DND-41 (cell line): ENCODE measurements at places on chromosomes 12 and 14.
A peak's percentile ranks its signal among the peaks of the same experiment; 100 is the strongest.

DNA sequence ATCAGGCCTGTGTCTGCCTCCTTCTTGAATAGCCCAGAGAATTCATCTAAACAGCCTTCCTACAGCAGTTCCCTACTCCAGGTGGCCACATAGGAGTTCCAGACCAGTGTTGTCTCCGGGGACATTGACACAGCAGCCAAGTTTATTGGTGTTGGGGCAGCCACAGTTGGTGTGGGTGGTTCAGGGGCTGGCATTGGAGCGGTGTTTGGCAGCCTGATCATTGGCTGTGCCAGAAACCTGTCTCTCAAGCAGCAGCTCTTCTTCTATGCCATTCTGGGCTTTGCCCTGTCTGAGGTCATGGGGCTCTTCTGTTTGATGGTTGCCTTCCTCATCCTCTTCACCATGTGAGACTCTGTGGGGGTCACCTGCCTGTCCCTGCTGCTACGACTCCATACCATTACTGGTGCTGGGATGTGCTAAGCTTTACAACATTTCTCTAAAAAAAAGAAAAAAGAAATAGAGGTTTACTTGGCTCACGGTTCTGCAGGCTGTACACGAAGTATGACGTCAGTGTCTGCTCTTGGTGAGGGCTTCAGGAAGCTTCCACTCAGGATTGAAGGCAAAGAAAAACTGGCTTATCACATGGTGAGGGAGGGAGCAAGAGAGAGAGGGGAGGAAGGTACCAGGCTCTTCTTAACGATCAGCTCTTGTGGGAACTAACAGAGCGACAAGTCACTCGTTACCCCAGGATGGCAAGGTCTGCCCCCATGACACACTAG, 57.5 kb downstream of the CHST11 start:
- no peak for DNase-seq

- no peak for DNase-seq
Observed at GRCh38 chr12:26046906-26047305, 77.9 kb downstream of the BHLHE41 start.

DNA sequence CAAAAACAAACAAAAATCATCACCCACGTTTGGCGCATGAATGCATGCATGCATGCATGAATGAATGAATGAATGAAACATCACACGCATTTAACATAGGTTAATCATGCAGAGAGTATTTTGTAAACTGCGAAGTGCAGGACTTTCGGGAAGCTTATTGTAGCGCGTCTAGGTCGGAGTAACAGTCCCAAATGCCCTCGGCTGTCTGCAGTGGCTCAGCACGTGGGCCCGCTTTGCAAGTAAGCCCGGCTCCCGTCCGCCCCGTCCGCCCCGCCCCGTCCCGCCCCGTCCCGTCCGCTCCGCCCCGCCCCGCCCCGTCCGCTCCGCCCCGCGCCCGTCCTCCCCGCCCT, 263 bp upstream of the IFT81 start:
- no peak for DNase-seq

- DNase-seq: no peak
Observed at GRCh38 chr14:65261425-65261920, 151.1 kb upstream of the FUT8 start.

GRCh38 chr12:21502872-21503271, 1.3 kb downstream of the GOLT1B start:
- DNase-seq: no peak

DNA sequence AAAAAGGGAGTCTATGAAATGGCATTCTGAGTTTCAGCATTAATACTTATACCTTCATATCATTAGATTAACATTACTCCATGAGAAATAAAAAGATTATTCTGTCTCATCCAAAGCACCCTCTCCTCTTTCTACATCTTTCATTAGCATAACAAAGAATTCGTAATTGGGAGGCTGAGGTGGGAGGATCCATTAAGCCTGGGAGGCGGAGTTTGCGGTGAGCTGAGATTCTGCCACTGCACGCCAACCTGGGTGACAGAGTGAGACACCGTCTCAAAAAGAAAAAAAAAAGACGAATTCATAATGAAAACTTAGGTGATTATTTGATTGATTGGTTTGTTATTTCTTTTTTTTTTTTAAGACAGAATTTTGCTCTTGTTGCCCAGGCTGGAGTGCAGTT, 1.8 kb upstream of the CDK17 start:
- DNase-seq: peak; percentile 44

DNA sequence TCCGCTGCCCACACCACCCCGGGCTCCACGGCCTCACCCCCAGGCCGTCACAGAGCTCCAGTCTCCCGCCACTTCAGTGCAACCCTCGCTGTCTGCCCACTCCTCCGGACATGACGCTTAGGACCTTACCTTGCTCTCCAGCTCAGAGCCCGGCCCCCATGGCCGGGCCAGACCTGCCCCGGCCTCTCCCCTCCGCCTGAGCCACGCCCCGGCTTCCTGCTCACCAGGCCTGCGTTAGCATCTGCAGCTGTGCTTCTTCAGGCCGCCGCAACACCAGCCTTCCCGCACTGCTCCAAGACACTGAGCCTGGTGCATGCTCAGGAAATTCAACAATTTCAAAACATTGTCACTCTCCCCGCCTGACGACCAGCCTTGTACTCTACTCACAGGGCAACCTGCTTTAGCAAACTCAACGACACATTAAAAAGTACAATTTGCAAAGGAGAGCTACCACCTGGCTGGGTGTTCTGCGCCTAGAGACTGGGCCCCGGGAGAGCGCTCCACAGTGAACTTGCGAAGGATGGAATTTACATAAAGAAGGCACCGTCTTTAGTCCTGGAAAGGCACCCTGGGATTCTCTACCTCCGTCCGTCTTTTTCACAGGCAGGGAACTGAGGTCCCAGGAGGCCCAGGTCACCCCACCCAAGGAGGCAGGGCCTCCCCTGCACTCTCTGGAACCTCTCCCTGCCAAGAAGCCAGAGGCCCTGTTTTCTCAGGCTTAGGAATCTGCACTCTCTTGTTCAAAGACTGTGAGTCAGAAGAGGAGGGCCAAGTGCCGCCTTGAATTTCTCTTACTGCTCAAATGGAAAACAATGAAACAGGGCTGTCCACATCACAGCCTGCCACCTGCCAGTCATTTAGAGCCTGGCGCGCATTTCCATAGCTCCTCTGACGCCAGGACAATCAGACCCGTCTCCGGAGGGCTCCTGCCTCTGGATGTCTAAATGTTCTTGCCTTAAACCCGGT, 51.3 kb downstream of the STX2 start:
- DNase-seq: no peak

DNA sequence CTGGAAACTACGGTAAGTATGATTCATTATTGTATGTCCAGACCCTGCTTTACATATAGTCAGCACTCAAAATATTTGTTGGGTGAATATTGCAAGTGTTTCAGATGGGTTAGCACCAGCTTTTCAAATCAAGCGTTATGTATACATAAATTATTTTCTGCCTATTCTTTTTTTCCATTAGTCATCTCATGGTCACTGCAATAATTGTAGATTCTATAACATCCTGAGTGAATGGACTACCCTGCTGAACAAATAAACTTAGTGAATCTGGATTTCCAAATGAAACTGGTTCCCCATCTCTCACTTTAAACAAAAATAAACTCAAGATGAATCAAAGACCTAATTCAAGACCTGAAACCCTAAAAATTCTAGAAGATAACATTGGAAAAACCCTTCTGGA, 152.3 kb downstream of the DIO2 start:
- DNase-seq: no peak

- DNase-seq: no peak
Observed at GRCh38 chr12:107822356-107822755, 47.9 kb downstream of the ASCL4 start.

DNA sequence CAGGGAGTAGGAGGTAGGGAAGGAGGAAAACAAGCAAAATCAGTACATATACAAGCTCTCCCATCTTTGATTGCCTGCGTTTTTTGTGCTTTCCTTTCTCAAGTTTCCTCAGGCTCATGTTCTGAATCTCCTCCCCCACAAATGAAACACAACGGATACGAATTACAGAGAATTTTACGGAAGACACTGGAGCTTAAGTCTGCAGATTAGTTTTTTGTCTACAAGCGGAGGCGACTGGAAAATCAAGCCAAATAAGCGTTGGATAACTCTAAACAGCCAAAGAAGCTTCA, 612 bp downstream of the WBP11 start:
- DNase-seq: no peak

DNA sequence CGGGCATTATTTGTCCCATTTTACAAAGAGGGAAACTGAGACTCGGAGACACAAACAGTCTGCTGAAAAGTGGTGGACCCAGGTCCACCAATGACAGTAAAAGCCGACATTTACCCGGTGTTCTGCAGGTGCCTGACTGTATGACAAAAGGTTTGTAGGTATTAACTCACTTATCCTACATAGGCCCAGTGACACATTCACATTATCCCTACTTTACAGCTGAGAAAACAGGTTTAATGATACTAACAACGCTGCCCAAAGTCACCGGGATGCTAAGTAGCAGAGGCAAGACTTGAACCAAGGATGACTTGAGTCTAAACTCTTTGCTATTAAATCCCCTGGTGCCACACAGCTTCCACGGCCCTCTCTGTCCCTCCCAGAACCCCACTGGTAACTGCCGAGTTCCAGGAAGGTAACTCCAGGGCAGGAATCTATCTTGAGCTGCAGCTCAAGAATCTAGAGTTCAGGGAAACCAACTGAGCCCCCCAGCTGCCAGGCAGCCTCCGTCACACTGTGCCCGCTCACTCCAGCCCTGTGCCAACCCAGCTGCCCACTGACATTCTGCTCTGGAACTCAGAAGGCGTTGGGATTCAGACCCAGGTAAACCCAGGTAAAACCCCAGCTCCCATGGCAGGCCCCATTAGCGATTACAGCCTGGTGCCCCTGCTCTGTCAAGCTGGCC, 33.7 kb downstream of the SYNE3 start:
- DNase-seq: no peak

- DNase-seq: no peak
Observed at GRCh38 chr14:21047378-21047781, 5.2 kb downstream of the RNASE7 start.

GRCh38 chr12:77996670-77997069, 166.0 kb downstream of the NAV3 start:
- no peak for DNase-seq

GRCh38 chr12:110743571-110744093, 941 bp upstream of the PPP1CC start:
- DNase-seq: no peak

DNA sequence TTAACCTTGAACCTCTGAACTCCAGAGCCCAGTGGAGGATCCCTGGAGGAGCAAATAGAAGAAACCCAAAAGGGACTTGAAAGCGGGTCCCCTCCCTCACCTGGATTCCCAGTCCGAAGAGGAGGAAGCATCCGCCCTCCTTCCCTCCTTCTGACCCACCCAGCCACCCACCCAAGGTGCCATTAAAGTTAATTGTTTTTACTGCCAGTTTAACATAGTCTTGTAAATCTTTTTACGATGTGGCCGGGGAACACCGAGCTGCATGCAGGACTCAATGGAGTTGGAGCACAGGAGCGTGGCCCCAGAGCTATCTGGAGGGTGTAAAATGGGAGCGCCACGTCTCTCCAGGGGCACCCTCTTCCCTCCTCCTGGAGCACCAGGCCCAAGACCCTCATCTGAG, 49.9 kb upstream of the TBX3 start:
- no peak for DNase-seq

DNA sequence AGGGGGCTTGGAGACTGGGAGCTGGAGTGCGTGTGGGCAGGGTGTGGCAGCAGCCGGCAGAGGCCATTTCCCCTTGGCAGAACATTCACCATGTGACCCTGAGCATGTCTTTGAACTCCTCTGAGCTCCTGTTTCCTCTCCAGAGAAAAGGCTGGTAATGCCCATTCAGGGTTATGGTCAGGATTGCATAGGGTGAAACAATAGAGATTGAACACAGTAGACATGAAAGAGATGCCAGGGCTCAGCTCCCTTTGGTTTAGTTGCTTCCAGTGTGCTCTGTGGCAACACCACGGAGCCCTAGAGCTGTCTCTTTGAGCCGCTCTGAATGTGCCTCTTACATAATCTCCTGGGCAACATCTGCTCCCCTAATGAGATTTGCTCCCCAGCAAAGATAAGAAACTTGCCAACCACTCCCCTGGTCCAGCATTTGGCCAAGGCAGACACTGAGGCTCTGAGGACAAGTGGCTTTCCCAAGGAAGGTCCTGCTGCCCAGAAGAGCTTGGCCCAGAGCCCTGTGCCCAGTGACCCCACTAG, 4.6 kb downstream of the IFI27 start:
- no peak for DNase-seq

GRCh38 chr12:88944397-88944796, 364.1 kb upstream of the KITLG start:
- DNase-seq: no peak

DNA sequence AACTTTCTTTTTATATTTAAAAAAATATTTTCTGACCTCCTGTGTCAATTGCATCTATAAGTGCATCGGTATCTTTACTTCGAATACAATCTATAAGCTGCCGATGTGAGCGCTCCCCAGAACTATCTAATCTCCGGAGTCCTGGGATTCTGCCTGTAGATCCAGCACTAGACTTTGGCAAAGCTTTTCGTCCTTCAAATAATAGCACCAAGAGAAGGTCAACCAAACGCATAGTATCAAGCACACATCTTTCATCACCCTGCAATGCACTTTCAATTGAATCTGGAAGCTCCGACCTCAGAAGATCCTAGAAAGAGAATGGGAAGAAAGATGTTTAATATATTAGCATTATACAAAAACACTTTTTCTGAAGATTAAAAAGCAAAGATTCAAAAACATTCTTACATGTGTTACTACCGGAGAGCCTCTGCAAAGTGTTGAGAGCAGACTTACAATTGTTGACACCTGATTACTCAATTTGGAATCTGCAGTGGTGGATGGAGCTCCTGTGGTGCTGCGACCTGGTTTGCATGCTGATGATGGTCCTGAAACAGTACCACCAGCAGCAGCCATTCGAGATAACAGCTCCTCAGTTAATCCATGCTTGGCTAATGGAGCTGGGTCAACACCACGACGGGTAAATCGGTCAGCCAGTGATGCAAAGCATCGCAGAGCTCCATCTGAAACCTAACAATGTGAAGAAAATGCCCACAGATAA, 34.3 kb downstream of the HECTD1 start:
- DNase-seq: no peak

- no peak for DNase-seq
Observed at GRCh38 chr12:12891080-12891880, at the start of gene GPRC5A. Gene GPRC5A, plus strand, starts transcription at chr12:12891562. Its CDS starts 16,688 bp downstream, at chr12:12908250.

DNA sequence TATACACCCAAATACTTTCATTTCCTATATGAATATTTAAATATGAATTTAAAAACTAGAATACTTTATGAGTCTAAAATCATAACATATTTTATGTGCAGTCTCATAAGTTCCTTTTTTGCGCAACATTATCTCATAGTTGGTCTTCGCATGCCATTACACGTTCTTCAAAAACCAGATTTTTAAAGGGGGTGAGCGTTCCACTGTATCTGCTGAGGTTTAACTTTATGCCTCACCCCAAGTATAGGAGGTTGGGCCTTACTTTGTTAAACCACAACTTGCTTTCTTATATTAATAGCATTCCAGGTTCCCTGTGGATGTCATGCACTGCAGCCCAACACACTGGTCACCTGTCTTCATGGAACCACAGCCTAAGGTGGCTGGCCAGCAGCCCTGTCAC, 118.6 kb downstream of the APAF1 start:
- DNase-seq: no peak

DNA sequence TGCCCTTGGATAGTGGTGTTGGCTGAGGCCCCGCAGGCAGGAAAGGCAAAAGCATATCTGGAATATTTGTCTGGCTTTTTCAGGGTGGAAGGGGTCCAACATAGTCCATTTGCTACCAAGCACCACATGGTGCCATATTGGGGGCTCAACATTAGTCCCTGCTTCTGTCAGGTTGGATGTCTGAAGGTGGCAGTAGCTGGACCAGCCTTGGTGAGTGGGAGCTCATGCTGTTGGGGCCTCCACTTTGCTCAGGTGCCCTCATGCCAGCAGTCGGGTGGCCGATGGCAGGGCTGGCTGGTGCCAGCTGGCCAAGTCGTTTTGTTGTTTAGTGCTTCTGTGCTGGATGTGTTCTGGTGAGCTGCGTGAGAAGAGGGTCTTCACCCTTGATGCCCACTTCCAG, 135.3 kb downstream of the PAPOLA start:
- DNase-seq: no peak
